ENCODE measurements at places on chromosomes 6 and 20.

DNA sequence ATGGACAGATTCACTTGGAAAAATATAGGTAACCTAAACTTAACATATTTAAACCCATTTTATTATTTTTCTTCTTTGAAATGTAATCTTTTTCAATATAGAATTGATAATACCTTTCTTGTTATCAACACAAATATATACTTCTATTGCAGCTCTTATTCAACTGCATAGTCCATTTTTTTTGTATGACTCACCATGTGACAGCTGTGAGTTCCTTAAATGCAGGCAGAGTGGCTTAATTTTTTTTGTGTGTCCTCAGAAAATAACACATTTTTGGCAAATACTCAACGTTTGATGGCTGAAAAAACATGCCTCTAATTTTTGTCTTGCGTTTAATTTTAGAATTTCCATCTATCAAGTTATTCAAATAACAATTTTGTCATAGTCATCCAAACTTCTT is 454.8 kb downstream of the PHF3 start:
- DNase-seq: no peak

DNA sequence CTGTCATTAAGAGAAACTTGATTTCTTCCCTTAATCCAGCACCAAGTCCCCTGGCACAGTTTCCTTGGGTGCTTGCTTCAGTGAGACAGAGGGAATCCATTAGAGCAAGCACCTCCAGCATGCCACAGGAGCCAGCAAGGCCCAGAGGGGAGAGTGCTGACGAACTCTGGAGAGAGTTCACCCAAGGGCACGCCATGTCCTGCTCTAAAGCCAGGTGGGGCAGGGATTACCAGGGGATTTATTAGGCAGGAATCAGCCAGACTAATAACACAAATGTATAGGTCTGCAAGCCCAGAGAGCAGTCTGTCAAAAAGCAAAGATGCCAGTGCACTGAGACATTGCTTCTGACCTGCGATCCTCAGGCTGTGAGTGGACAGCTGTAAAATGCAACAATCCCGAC is 155.4 kb upstream of the SYNDIG1 start:
- no peak for DNase-seq

DNA sequence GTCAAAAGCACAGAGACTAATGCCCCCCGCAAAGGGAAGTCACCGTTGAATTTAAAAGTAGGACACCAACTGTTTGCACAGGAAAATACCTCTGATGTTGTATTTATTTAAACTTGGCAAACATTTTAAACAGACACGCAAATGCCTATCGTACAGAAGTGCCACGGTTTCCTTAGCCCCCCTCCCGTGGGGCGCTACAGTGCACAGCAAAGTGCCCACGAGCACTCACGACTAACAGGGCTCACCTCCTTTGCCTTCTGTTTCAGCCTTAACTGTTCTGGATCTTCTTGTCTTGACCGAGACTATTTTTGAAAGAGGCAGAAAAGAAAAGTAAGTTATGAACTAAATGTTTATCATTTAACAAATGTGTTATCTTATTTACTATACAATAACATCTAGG is 67.8 kb downstream of the TAF4 start:
- no peak for DNase-seq

DNA sequence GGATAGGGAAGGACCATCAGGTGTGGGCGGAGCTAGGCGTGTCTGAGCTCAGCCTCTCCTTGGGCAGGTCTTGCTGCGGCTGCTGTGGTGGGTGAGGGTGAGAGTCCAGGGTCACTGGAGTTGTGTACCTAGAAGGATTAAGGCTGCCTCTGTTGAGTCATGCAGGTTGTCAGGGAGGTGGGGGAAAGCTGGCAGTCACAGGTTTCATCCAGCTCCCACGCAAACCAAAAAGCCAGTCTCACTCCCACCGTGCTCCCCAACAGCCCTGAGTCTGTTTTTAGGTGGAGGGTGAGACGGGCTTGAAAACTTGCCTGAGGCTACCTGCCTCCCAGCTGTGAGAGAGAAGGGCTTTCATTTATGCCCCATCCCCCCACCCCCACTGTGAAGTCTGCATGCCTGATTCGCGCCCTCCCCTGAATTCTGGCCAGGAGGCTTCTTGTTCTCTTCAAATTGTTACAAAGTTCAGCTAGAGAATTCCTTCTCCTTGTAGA is 161.5 kb downstream of the MYLK4 start:
- DNase-seq: no peak

GRCh38 chr6:139490482-139490881 is 116.0 kb upstream of the CITED2 start:
- no peak for DNase-seq

DNA sequence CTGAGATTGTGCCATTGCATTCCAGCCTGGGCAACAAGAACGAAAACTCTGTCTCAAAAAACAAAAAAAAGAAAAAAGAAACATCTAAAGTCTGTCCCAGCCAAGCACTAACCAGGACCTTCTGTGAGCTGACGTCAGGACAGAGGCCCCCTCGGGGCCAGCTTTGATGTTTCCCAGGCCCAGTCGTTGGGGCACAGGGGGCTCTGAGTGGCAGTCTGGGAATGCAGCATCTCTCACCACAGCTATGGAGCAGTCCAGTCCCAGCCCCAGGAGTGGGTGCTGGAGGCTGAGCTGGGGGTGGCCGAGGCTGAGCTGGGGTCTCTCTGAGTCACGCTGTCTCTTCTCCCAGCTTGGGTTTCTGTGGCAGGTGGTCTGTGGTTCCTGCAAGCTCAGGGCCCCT is 46.0 kb upstream of the SRF start:
- no peak for DNase-seq

DNA sequence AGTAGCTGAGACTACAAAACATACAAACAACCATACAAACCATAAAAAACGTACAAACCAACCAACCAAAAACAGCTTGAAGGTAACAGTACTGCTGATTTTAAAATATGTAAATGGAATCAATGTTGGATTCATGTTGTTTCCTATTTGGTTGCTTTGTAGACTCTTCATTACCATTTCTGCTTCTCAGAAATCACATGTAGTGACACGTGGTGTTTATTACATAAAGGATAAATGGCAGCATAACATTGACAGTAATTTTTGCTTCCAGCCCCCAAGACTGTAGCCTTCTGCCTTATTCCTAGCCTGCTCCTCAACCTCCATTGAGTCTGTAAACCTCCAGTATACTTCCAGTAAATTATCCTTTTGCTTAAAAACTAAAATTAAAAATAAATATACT is 73.3 kb downstream of the KLHL32 start:
- DNase-seq: no peak

DNA sequence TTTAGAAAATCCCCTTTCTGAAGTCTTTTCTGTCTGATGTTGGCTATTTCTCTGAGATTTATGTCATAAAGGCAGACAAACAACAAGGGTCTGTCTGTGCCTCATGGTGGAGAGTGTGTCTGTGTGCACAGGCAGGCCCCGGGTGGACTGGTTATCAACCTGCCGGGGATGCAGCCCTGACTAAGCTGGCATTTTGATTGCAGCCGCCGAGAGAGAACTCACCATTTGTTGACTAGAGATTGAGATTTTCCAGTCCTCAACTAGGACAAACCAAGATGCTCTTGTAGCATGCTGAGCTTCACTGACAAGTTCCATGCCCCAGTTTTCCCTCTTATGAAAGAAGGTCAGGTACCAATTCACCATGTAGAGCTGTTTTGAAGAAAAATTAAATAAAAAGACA is 363.6 kb upstream of the CNR1 start:
- DNase-seq: no peak

DNA sequence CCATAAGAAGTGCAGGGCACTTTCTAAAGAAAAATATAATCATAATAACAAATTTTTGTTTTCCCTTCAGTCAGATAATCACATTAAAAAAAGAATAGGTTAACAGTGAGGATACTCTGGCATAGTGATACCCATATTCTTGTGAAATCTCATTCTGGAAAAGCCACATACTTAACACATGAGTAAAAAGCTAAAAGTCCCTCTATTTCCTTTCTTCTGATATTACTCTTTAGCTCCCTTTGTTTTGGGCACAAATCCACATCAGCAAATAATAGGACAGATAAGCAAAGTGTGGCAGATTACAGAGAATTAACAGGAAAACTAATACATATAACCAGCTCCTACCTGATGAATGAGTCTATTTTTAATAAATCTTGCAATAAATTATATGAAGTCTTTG is 15.8 kb downstream of the SHPRH start:
- no peak for DNase-seq

DNA sequence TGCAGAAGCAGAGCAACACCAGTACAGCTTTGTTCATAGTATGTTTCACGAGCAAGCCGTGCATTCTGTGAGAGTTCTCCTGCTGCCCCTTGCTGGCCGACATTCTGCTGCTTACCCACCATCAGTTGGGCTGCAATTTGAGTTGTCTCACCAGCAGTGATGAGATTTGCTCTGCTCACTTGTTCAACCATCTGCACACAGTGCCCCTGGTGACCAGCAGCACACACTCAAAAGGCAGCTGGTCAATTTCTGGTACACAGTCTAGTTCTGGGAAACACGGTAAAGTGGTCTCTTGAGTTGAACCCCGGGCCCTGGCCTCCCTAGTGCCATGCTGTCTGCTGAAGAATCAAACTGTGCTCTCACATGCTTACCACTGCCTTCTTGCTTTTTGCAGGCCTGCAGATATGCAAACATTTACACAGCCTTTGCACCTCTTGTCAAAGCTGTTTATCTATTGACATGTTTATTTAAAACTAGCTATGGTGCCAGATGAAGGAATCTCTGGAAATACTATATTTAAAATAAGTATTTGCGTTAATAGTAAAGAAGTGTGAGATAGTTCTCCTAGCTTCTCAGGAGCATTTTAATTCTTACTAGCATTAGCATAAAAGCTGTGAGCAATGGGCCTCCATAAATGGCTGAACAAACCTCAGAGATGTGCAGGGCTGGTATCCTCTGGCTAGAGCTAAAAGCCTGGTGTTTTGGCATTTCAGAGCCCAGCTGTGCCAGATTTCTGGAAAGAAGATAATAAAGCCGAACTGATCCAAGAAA is 234.3 kb downstream of the ARHGAP18 start:
- DNase-seq: no peak

- DNase-seq: no peak
These were observed 2.7 kb upstream of the WFDC11 start for GRCh38 chr20:45672765-45673164.

GRCh38 chr20:46267108-46268105 is 40.9 kb downstream of the CDH22 start:
- no peak for DNase-seq

- DNase-seq: no peak
These were observed 255.5 kb downstream of the KIF16B start for GRCh38 chr20:16317445-16318362.

DNA sequence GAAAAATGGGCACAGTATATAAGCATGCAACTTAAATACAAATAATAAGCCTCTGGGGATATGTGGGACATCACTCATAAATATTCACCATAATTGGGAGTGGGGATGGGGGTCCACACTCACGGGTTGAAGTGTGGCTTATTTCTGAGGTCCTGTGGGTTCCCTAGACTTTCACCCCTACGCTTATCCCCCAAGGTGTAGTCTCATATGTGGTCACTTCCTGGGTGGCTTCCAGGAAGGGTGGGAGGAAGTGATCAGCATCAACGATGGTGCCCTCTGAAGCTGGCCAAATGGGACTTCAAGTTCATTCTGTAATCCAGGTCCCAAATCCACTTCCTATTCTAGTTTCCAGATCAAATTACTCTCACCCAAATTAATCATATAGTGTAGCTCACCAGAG is 59.5 kb downstream of the GNAS start:
- no peak for DNase-seq

DNA sequence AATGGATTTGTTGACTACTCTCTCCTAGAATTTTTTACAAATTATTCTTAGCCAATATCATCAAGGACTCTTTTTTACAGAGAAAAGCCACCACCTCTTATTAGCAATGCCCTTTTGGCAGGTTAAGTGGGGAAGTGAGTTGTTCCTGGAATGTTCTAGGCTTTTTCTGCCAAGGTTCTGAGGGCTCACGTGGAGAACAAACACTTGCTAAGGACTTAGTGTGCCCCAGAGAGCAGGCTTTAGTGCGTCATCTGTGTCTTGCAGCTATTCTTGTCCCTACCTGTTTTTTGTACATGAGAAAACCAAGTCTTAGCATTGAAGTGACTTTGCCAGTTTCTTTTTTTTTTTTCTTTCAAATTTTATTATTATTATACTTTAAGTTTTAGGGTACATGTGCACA is 33.5 kb downstream of the CFAP61 start:
- DNase-seq: no peak

- no peak for DNase-seq
These were observed 55.4 kb upstream of the TBXT start for GRCh38 chr6:166223079-166223478.

DNA sequence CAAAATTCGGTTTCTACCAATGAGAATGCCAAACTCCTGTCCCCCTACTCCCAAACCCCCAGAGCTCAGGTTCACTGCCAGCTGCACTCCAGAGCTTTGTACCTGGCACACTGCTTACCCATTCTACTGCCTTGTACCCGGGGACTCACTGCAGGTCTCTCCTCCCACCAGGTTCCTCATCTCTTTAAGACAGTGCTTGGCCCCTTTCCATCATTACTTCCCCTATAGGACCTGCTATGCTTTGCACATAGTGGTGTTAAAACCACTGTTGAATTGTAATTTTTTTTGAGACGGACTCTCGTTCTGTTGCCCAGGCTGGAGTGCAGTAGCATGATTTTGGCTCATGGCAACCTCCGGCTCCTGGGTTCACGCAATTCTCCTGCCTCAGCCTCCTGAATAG is 25.9 kb downstream of the LYRM4 start:
- no peak for DNase-seq

DNA sequence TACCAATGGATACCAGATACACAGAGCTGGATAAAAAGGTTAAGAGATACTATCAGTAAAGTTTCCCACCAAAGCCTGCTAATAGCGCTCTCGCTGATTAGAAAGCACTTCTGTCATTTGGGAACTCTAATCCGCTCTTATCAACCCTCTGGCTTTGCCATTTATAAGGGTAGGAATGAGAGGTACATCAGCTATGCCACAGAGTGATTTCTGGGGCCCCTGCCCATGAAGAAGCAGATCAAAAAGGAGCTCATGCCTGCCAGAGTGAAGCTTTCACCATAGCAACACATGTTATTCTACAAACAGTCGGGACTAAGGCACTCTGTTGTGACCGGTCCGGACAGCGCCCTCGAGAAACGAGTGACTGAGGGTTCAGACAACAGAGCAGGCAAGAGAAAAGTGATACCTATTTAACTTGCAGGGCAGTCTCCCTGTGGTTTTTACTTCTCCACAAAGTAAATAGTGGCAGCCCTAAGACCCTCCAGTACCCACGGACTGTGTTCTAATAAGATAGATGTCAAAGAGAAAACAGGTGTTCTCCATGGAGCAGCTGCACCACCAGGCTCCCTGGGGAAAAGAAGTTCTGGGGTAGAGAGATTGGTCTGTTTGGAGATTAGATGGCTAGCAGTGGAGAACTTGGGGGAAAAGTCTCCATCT is 5.6 kb downstream of the TRAM2 start:
- DNase-seq: no peak

GRCh38 chr6:11830105-11830504 is 51.5 kb upstream of the ADTRP start:
- DNase-seq: no peak
